Activated CD8-positive, alpha-beta memory T cell treated with anti-CD3 and anti-CD28 coated beads, Interleukin-2, amount 10 ng/mL, durations not matched to agents 7 days and 5 days (primary cell): ENCODE measurements at places on chromosomes 12 and 14. TPM values are rescaled to one million over a fixed set of nuclear protein-coding genes. Genes with fewer than 3 reads are reported as not detected.

Gene TAS2R20
- 1.5 TPM for total RNA-seq

DNA sequence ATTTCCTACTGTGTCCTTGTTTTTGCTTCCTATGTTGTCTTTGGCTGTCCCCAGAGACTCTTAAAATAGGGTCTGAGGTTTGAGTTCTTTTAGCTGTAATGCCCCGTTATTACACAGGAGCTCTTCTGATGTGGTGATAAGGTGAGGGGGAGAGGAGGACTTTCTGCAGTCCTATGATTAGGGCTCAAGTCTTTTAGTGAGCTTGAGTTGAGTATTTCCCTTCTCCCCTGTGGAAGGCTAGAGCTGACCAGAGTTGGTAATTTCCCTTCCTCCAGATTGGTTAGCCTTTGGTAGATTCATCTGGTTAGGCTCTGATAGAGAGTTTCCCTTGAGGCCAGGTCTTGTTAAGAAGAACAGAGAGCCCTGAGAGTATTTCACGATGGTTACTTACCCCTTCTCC is 4.3 kb upstream of the HIF1A start:
- no peak for DNase-seq

DNA sequence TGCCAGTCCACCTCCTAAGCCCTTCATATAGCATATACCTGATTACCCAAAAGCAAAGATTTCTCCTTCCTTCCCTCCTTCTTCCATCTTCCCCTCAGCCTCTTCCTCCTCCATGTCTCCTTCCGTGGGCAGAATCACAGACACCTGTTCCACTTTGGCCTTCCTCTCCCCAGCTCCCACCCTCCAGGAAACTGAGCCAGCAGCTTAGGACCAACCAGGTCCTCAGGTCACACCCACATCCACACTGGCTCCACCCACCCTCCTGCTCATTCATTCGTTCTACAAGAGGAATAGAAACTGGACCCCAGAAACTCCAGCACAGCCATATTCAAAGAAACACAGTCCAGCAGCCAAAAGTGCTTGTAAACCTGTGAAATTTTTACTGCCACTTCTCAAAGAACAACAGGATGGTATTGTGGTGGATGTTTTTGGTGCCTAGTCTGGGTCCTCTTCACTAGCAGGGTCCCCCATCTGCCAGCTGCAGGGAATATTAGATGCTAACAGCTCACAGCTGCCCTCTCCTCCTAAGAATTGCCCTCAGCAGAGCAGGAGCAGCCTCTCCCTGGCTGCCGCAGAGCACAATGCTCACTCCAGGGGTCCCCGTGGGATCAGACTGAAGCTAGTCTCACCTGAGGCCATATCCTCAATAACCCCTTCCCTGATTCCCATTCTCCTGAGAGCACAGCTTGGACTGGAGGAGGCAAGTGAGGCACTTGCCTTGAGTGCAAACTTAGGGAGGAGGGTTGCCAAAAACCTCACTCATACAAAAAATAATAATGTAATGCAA is 18.4 kb downstream of the CMKLR1 start:
- no peak for DNase-seq

- DNase-seq, result peak; percentile 32
These were observed 411.1 kb downstream of the TMEM121 start for GRCh38 chr14:105937253-105938054.

- no peak for DNase-seq
These were observed 115.0 kb downstream of the AKAP6 start for GRCh38 chr14:32443890-32444661.

- DNase-seq, result no peak
These were observed 95.8 kb downstream of the PRKCH start for GRCh38 chr14:61417141-61417540.

DNA sequence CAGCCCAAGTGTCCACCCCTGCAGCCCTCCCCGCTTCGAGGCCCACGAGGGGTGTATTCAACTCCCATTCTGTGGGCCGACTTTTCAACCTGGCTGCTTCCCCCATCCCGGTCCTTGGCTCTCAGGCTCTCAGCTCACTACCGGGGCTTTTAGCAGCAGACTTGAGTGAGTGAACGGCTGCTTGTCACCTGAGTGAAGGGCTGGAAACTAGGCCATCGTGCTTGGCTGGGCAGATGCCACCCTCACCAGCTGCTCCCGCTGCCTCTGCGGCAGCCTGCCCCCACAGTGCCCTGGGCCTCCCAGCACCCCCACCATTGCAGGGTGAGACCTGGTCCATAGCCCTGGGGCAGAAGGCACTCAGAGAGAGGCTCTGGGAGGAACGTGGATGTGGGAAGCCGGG is 59.9 kb downstream of the SLC6A12 start:
- no peak for DNase-seq

Gene RAD9B
- total RNA-seq, result 1.8 TPM

DNA sequence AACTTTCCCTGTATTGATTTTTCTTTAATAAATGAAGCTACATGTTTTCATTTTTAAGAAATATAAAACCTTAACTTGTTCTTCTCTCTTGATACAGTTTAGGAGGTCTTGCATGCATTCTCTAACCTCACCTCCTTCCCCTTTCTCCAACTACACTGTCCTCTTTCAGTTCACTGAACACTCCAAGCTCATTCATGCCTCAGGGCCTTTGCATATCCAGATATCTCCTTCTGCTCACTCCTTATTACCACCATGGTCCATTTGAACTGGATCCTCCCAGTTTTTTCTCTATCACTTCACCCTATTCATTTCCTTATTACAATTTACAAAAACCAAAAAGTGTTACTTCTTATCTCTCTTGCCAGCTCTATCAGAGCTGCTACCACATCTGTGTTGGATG is 242.9 kb upstream of the PLEKHG7 start:
- no peak for DNase-seq

Gene C12orf50
- total RNA-seq, result 0.18 TPM

- no peak for DNase-seq
These were observed 12.7 kb downstream of the PLBD2 start for GRCh38 chr12:113370923-113371682.

GRCh38 chr14:96162265-96162664 is 42.4 kb upstream of the BDKRB2 start:
- DNase-seq, result no peak

Gene MFAP5
- not detected for total RNA-seq

DNA sequence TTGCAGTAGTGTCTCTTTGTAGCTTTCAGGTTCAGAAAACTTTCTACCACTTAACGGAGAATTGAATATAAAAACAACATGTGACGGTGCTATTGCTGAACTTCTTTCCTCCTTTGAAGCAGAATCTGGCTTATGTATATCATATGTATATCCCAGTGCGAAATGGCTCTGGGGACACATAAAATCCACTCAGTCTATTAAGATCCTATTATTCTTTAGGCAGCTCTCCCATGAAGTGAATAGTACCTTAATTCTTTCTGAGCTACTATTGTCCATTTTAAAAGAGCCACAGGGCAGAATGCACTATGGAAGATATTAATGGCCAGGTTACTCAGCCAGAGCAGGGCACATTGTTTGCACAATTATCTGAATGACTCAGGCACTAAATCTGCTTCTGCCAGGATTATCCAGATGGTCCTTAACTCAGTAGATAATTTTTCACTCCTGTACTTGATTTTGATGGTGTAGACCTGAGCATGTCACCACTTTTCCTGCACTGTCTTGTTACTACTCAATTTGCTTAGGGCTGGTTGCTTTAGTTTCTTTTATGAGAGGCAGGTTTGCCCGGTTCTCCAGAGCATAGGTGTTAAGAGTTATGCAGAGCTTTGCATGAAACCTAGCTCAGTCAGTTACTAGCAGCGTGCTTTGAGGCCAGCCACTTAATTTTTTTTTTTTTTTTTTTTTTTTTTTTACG is 5.5 kb downstream of the CNTN1 start:
- DNase-seq, result no peak

Gene SSPN
- not detected for total RNA-seq

Gene SPTLC2
- total RNA-seq, result 43.3 TPM
